Skeletal muscle cell (primary cell): ENCODE measurements at places on chromosomes 2 and 18.

DNA sequence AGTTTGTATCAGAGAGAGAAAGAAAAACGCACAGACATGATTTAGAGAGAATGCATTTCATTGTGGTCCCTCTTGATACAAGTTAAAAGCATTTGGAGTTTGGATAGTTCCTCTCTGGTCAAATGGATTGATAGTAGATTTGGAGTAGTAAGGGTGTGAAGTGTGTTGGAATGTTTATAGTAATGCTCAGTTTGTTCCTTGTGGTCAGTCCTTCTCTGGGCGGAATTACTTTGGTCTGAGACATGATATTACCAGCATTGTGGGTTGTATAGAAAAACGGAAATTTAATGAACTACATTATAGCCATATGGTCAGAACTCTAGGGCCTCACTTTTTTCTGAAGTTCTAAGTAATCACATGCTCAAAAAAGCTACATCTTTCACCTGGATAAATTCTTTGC lies 178.9 kb downstream of the AGAP1 start:
- DNase-seq: no peak

DNA sequence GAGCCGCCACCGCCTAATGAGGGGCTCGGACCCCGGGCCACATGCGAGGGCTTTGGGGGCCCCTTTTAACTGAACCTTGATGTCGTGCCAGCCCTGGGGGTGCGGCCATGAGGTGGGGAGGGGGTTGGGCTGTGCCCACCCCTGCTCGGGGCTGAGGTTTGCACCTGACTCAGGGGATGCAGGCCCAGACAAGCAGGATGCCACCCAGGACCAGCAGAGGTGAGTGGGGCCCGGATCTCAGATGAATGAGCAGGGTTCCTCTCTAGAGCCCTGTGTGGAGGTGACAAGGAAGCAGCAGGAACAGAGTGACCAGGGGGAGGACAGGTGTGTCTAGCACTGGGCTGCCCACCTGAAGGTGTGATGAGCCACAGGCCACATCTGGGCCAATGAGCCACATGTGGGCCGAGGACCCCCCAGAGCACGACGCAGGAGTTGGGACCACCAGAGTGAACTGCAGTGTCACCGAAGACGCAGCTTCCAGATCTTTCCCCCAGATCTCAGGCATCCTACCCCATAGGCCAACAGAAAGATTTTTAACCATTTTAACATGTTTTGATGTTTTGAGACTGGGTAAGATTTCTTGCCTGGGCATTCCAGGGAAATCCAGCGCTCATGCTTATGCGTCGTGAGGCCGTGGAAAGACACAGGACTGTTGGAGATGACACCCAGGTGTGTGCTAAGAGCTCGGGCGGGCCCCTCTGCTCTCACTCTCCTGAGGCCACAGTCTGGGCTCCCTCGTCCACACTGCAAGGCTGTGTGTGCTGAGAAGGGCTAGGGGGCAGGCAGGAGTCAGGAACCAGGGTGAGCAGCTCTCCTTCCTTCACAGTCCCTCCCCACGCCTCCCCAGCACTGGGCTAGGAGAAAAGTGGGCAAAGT lies 73.6 kb downstream of the DDX1 start:
- DNase-seq: no peak

DNA sequence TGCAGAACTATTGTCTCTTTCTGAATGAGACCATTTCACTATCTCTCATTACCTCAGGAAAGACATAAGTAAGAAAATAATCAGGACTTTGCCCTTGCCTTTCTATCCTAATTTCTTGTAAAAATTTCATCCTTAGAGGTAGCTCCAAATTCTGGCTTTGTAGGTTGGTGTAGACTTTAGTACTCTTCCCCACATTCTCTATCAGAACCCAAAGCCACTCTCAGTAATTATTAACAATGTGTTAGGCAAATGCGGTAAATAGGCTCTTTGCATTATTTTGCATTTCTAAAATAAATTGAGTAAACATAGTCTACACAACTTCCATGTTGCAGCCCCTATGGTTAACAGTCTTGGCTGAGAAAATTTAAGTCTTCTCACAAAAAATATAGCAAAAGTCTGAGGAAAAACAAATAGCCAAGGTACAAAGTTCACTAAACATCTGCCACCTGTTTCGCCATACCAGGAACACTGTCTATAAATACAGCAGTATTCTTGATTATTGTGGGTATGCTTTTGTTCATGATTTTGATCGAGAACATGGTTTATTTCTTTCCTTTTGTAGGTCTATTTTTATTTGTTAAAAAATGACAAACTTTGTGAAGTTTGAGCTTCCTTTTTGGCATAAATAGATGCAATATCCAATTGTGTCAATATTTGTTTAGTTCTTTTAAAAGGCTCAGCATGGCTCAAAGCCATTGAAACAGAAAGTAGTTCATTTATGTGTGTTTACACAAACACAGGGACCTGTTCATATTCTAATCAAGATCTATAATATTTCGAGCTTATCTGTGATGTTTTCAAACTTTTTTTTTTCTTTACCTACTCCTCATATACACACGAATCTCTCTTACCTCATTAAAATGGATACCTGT lies 1061.5 kb downstream of the CNTNAP5 start:
- DNase-seq: no peak

GRCh38 chr18:28149810-28150420 lies 27.0 kb downstream of the CDH2 start:
- DNase-seq: no peak

GRCh38 chr18:21064347-21064746 lies 47.3 kb downstream of the ROCK1 start:
- peak; percentile 4 for DNase-seq

GRCh38 chr2:58562276-58562675 lies 321.2 kb upstream of the FANCL start:
- DNase-seq: no peak

- no peak for DNase-seq
Observed at GRCh38 chr2:222813177-222813843, 47.5 kb upstream of the ACSL3 start.

- no peak for DNase-seq
Observed at GRCh38 chr2:60159519-60159918, 393.9 kb downstream of the BCL11A start.

- no peak for DNase-seq
Observed at GRCh38 chr2:158786897-158787296, 8.2 kb upstream of the DAPL1 start.
